ENCODE measurements at places on chromosomes 4 and X. TPM values are rescaled to one million over a fixed set of nuclear protein-coding genes. Genes with fewer than 3 reads are reported as not detected.

The SPOCK3 gene
- polyA plus RNA-seq, result not detected

The UGT2A1 gene
- not detected for polyA plus RNA-seq

The GAGE2A gene
- polyA plus RNA-seq, result not detected

The ADH1B gene
- not detected for polyA plus RNA-seq

The NAP1L5 gene
- 0.89 TPM for polyA plus RNA-seq

The SUPT20HL1 gene
- not detected for polyA plus RNA-seq

The TLR2 gene
- polyA plus RNA-seq, result 1.8 TPM

The SPANXA1 gene
- polyA plus RNA-seq, result not detected

The PAGE2B gene
- not detected for polyA plus RNA-seq

DNA sequence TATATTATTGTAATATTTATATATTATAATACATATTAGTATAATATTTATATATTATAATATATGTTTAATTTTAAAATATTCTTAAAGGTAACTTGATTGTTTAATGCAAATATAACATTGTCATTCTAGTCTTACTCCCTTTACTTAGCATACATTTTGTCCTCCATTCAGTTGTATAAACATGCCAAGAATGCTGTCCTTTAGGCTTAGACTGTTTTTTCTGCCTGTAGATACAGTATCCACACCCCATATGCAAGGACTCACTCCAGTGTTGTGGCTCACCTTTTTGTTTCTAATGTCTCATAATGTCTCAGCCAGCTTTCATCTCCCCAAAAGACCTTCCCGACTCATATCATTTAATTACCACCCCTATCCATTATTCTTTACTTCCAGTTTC lies 2110.0 kb downstream of the PCDH7 start:
- no peak for DNase-seq

DNA sequence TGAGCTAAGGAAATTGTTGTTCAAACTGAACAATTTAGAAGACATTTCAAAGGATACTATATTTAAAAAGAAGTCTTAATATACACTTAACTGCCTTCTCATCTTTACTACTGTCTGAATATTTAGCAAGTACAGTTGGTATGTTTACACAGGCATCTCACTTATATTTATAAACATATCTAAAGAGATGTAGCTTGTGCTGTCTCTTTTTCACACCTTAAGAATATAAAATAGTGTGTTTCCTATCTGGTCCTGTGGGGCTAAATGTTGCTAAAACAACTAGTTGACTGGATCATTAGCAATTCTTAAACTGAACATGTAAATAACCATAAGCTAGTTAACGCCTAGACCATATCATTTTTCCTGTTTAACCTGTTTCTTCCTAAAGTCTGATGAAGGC lies 336.3 kb downstream of the PPP3CA start:
- DNase-seq, result no peak

GRCh38 chrX:146396409-146396808 lies 413.2 kb upstream of the CXorf51B start:
- no peak for DNase-seq

GRCh38 chr4:132395561-132395960 lies 753.5 kb upstream of the PCDH10 start:
- no peak for DNase-seq

DNA sequence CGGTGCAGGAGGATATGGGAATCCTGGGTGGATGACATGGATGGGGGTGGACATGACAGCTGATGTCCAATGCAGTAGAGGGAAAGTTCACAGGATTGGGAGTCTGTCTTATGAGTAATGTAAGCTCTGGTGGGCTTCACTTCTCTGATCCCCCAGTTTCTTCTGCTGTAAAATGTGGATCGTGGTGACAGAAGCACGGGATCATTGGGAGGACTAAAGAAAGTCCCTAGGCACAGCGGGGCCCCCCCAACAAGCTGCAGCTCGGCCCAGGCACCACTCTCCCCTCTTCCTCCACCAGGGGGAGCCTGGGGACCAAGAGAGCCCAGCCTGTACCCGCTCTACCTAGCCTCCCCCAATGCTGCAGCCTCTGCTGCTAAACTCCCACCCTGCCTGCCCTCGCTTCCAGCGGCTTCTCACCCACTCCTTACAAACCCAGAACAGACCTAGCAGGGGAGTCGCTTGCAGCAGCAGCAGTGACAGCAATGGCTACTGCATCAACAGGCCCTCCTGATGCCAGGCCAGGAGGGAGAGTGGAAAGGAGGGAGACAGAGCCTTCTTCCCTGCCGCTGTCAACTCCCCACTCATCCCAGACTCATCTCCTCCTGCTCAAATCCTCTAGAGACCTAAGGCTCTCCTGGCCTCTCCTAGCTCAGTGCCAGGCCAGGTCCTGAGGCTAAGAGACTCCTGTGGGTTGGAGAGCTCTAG lies 36.1 kb upstream of the IQSEC2 start:
- peak; percentile 4 for DNase-seq

DNA sequence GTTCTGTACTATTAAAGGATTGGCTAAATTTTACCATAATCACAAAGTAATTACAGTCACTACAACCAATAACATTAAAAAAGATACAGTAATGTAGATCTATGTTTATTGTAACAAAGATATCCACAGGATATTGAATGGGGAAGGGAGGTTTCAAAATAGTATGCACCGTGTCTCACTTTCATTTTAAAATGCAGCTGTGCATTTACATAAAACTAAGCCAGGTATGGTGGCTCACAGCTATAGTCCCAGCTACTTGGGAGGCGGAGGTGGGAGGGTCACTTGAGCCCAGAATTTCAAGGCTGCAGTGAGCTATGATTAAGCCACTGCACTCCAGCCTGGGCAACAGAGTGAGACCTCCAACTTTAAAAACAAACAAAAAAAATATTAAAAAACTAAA lies 8.5 kb downstream of the SRP72 start:
- DNase-seq, result no peak

- DNase-seq, result no peak
Observed at GRCh38 chr4:138892483-138893407, 122.8 kb upstream of the NOCT start.

DNA sequence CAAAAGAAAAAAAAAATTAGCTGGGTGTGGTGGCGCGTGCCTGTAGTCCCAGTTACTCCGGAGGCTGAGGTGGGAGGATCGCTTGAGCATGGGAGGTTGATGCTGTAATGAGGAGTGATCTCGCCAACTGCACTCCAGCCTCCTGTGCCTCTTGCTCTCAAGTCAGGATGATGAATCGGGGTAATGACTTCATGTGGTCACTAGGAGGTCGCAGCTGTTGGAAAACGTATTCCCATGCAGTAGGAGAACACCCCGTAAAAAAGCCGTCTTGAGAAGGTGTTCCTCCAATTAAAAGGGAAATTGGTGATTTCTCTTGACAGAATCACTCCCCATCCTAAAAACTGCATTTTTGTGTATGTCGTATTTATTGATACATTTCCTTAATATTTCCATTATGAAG lies 2.2 kb downstream of the CCNB3 start:
- no peak for DNase-seq

GRCh38 chr4:125639182-125639621 lies 324.4 kb downstream of the FAT4 start:
- DNase-seq, result no peak

DNA sequence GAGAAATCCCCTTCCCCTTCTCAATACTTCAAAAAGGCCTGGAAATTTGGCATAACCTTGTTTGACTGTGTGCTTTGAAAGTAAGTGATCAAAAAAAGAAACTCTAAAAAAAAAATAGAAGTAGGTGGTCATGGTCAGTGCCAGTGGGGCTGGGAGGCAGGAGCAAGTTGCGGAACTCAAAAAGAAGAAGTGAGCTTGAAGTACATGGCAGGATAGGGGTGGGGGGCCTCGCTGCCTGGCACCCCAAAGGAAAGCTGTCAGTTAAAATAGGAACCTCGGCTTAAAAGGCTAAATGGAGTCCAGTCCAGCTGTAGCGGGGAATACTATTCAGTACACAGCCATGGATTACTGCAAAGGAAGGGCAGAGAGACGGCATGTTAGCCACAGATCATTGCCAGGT lies 12.2 kb upstream of the NKRF start:
- DNase-seq, result no peak

DNA sequence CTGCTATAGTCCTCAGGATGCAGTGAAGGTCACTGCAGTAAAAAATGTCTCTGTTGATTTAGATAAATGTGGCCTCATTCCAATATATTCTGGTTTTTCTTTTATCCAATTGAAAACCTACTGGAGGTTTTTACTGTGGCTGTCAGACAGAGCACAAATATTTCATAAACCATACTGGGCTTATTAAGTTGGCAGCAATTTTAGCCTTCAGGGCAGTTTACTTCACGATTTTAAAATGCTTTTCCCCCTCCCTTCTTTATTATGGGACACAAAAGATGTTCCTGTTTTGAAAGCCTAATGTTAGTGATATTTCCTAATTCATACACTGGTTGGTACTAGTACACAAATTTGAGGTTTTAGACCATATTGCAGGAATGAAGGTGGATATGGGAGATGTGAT lies 939.4 kb downstream of the C4orf33 start:
- DNase-seq, result no peak

DNA sequence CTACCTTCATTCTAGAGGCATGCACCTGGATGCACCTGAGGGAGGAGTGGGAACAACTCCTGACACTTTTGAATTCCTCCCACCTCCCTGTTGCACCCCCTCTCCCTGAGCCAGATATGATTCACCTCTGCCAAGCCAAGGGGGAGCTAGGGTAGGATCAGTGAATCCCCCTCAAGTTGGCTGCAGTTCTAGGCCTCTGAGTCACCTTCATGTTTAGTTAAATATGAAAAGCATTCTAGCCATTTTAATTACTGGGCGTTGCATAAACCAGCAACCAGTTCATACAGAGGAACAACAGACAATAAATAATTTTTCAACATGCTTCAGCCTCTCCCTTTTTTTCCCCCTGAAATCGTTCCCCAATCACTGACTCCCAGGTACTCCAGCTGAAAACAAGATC lies 1440.2 kb downstream of the ADGRL3 start:
- no peak for DNase-seq

DNA sequence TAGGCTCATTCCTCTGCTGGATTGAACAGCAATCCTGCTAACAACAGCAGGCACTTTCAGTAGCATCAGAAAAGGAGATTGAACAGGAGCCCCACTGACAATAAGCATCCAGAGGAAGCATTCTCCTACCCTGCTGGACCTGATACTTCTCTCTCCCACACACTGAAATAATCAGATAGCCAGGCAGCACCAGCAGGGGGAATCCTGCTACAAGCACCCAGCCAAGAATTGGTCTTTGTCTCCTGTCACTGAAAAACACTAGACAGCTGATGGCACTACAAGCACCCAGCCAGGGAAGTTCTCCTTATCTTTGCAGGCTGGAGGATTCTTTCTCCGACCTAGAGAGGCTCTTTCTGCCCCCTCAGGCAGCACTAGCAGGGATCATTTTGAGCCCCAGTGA lies 444.3 kb upstream of the GRIA3 start:
- no peak for DNase-seq

GRCh38 chr4:169143335-169143734 lies 127.4 kb downstream of the SH3RF1 start:
- no peak for DNase-seq

- DNase-seq, result no peak
Observed at GRCh38 chr4:78928835-78929234, 10.4 kb downstream of the PAQR3 start.

GRCh38 chr4:150875367-150875766 lies 139.7 kb downstream of the LRBA start:
- no peak for DNase-seq

GRCh38 chr4:3851211-3851610 lies 85.0 kb downstream of the ADRA2C start:
- no peak for DNase-seq

DNA sequence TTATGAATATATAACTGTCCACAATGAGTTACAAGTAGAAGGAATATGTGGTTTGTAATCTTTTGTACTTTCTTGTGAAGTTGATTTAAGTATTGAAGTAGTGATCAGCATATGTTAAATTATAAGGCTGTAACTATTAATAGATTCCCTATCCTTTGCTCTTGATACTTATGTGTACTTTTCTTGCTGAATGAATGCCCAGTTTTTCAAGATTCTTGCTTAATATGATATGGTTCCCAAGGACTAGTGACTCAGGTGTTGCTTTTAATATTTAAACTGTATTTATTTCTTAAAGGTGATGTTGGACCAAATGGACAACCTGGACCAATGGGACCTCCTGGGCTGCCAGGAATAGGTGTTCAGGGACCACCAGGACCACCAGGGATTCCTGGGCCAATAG lies 121.7 kb downstream of the IRS4 start:
- DNase-seq, result no peak

DNA sequence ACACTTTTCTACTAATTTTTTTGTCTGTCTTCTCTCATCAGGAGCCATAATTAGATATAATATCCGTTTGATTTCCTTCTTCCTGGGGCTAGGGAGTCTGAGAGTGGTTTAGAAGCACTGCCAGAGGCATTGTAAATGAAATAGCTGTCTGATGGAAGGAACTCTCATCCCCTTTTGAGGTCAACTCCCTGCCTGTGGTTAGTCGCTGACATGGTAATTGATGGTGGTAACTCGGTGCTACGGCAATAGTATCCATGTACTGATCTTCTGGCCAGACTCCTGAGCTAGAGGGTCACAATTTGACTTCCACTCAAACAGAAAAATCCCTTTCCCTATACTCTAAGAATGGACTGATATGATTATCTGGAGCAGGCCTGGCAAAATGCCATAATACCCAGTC lies 108.1 kb upstream of the TRPC5 start:
- DNase-seq, result no peak

GRCh38 chrX:130262231-130262630 lies 6.5 kb downstream of the ZNF280C start:
- no peak for DNase-seq

DNA sequence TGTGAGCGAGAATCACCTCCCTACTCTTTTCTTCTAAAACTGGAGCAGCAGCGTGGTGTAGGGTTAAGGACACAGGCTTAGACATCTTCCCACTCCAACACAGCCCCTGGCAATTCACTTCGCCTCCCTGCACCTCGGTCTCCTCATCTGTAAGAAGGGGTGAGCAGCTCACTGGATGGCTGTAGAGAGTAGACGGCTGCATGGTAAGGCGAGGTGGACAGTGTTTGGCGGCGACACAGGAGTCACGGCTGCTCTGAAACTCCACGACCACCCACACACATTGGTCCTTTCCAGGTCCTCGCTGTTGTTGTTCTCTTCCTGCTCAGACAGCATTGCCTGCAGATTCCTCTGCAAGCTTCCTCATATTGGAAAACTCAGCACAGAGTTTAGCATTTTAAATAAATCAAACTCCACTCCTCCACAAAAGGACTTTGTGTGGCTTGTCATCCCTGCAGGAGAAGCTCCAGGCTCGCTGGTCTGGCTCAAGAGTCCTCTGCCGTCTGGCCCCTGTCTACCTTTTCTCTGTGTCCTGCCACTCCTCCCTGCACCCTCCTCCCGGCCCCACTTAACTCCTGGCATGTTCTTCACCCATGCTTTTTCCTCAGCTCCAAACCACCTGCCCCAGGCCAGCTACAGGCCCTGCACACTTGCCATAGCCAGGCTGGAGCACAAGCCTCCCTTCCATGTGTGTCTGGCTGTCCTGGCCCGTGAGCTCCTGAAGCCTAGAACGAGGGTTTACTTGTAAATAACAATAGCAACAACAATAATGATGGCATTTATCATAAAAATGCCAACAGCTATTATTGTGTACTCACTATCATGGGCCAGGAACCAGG lies 41.3 kb upstream of the CRMP1 start:
- no peak for DNase-seq
